Glutamatergic neuron (in vitro differentiated cells): ENCODE measurements at places on chromosomes 12 and 14. TPM values are rescaled to one million over a fixed set of nuclear protein-coding genes. Genes with fewer than 3 reads are reported as not detected.

The SOAT2 gene
- total RNA-seq: not detected

The SLC7A7 gene
- total RNA-seq: 1.7 TPM

The AICDA gene
- not detected for total RNA-seq

The LRFN5 gene
- total RNA-seq: 7.3 TPM

The P2RX2 gene
- total RNA-seq: 4.1 TPM

The RNASE3 gene
- not detected for total RNA-seq

The HCAR2 gene
- not detected for total RNA-seq

The LRRC10 gene
- not detected for total RNA-seq

The HOXC12 gene
- total RNA-seq: not detected

The B3GNT4 gene
- total RNA-seq: 1.8 TPM

The MYF5 gene
- not detected for total RNA-seq

GRCh38 chr12:71958993-71959578, 20.4 kb downstream of the TPH2 start:
- peaks cover 17% of the 10 kb centered on the region for H3K4me1 ChIP-seq
- no peaks in the 10 kb centered on the region for H3K36me3 ChIP-seq
- DNase-seq: no peak

DNA sequence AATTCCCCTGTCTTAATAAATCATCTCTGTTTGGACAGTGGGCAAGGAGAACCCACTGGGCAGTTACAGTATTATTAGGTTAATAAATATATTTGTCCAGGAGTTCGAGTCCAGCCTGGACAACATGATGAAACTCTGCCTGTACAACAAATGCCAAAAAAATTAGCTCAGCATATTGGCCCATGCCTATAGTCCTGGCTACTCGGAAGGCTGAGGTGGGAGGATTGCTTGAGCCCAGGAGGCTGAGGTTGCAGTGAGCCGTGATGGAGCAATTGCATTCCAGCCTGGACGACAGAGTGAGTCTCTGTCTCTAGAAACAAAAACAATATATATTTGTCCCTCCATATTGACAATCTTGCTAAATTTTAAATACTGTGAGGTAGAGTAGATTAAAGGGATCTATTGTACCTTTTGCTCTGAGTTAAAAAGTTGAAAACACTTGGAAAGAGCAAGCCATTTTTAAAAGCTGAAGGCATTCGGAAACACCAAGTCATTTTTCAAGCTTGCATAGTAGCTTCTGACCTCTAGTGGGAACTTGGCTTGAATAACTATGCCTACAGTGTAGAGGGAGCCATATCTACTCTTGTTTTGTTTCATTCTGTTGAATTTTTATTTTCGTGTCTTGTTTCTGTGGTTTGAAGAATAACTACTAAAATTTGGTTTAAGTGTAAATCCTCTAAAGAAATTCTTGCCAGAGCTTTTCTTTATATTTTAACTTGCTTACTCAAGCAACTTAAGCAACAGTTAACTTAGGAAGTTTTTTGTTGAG, 14.6 kb upstream of the EEA1 start:
- no peaks in the 10 kb centered on the region for H3K36me3 ChIP-seq
- no peaks in the 10 kb centered on the region for H3K4me1 ChIP-seq
- DNase-seq: no peak
- no peak overlapping the region for H3K4me3 ChIP-seq
- no peak overlapping the region for H3K27ac ChIP-seq

DNA sequence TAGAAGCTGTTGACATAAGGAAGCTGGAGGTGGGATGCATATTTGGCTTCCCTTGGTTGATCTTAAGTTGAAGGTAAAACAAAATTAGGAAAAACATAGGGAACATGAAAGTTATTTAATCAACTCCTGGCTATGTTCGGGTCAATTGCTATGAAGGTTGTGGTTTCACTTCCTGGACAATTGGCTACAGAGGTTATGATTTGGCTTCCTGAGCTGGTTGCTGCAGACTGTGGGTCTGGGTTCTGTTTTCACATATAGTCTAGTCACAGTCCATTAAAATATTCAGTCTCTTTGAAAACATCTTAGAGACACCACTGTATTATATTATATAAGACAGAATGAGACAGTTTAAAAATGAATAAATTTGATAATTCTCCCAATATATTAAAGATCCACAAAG, 895.2 kb upstream of the USP15 start:
- no peaks in the 10 kb centered on the region for H3K27me3 ChIP-seq
- no peaks in the 10 kb centered on the region for H3K36me3 ChIP-seq
- no peak overlapping the region for H3K27ac ChIP-seq
- no peak for DNase-seq
- H3K4me1 ChIP-seq: no peaks in the 10 kb centered on the region
- H3K4me3 ChIP-seq: no peak overlapping the region

- H3K4me3 ChIP-seq: peak overlapping the region; percentile 97
- H3K27me3 ChIP-seq: peaks cover 8% of the 10 kb centered on the region
- no peaks in the 10 kb centered on the region for H3K36me3 ChIP-seq
- peaks cover 13% of the 10 kb centered on the region for H3K4me1 ChIP-seq
- DNase-seq: peak; percentile 53
Observed at GRCh38 chr14:63542231-63542999, 762 bp downstream of the PPP2R5E start.

GRCh38 chr12:27537855-27538675, 14.1 kb downstream of the PPFIBP1 start:
- H3K36me3 ChIP-seq: no peaks in the 10 kb centered on the region
- no peak overlapping the region for H3K4me3 ChIP-seq
- peaks cover 15% of the 10 kb centered on the region for H3K4me1 ChIP-seq
- H3K27ac ChIP-seq: no peak overlapping the region
- H3K27me3 ChIP-seq: no peaks in the 10 kb centered on the region

DNA sequence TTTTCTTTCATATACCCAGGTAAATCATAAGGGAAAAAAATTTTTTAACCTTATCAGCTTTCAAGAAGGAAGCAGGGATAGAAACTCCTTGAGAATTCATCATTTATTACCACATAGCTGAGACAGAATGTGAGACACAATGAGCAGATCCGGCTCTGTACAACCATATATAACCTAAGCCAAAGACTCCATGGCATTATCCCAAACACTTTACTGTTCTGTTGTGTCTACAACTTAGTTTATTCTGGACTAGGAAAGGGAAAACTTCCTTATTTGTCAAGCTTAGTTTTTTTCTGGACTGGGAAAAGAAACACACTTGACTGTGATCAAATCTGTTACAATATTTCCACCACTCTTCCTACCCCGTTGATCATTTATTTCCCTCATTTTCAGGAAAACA, 38.3 kb upstream of the CATSPERB start:
- no peak for DNase-seq
- no peaks in the 10 kb centered on the region for H3K36me3 ChIP-seq
- no peak overlapping the region for H3K27ac ChIP-seq
- no peaks in the 10 kb centered on the region for H3K4me1 ChIP-seq
- H3K27me3 ChIP-seq: no peaks in the 10 kb centered on the region

DNA sequence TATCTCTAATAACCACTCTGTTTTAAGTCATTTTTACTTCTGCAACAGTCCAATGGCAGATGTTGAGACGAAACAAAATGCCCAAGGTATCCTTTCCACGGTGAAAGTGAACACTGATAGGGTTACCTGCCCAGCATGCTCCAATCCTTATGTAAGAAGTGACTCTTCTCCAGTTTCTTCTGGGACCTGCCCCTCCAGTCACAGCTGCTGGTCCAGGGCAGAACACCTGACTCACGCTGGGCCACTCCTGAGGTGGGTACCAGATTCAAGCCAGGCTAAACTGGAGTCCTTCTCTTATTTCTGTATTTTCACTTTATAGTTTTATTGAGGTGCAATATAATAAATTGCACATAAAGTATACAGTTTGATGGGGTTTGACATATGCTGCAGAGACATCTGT, 16.7 kb downstream of the NT5DC3 start:
- H3K36me3 ChIP-seq: no peaks in the 10 kb centered on the region
- no peak for DNase-seq
- peaks cover 2% of the 10 kb centered on the region for H3K4me1 ChIP-seq
- no peak overlapping the region for H3K27ac ChIP-seq

GRCh38 chr12:9943240-9943639, 11.1 kb upstream of the CLEC2A start:
- H3K27me3 ChIP-seq: no peaks in the 10 kb centered on the region
- H3K4me3 ChIP-seq: no peak overlapping the region
- H3K36me3 ChIP-seq: no peaks in the 10 kb centered on the region
- H3K27ac ChIP-seq: no peak overlapping the region
- H3K4me1 ChIP-seq: no peaks in the 10 kb centered on the region

DNA sequence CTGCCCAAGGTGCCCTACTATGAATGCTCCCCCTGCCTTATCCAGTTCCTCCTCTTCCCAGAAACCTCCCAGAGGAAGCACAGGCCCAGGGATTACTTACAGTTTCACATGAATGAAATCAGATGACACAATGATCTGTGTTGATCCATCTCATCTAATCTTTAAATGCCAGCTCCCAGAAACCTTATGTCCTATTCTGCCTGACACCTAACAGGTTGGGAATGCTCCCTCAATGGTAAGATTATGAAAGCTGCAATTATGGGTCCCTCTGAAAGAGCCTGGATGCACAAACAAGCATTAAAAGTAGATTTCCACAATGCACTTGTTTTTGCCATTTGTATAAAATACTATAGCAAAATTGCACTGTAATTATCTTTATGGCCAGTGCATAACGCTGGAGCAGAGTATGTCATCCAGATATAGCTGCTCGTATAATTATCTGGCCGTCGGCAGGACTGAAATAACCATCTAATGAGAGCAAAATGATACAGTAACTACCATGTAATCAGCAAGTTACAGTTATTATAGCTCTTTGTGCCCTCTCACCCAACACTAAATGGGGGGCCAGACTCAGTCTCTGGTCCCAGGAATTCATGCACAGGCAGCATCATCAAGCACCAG, 4.4 kb upstream of the ZBTB39 start:
- DNase-seq: no peak
- no peaks in the 10 kb centered on the region for H3K36me3 ChIP-seq
- H3K27ac ChIP-seq: no peak overlapping the region

GRCh38 chr12:126663304-126664094, 1598.3 kb downstream of the AACS start:
- DNase-seq: peak; percentile 23
- no peak overlapping the region for H3K4me3 ChIP-seq
- no peaks in the 10 kb centered on the region for H3K27me3 ChIP-seq
- no peak overlapping the region for H3K27ac ChIP-seq

- no peak overlapping the region for H3K27ac ChIP-seq
- H3K36me3 ChIP-seq: peaks cover 27% of the 10 kb centered on the region
- no peaks in the 10 kb centered on the region for H3K27me3 ChIP-seq
- no peak for DNase-seq
- H3K4me3 ChIP-seq: no peak overlapping the region
Observed at GRCh38 chr14:59060841-59061240, 127.6 kb upstream of the DAAM1 start.

DNA sequence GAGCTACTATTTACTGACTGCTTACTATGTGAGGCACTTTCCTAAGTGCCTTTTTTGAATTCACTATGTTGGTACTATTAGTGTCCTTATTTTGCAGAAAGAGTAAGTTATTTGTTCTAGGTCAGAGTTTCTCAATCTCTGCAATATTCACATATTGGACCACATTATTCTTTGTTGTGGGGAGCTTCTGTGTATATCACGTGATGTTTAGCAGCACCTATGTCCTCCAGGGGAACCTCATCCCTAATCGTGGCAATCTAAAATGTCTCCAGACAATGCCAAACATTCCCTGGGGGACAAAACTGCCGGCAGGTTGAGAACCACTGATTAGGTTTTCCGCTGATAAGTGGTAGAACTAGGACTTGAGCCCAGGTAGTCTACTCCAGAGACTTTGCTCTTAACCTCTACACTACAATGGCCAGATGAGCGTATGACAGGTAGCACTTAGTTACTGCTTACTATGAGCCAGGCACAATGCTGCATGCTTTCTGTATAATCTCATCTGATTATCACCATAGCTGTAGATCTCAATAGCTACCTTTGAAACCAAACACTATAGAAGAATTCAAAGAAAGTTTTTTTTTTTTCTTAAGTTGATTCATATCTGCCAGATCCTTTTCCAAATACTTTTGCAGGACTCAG, 38.9 kb downstream of the NELL2 start:
- H3K4me1 ChIP-seq: peaks cover 9% of the 10 kb centered on the region
- no peak for DNase-seq
- H3K4me3 ChIP-seq: no peak overlapping the region
- H3K27me3 ChIP-seq: no peaks in the 10 kb centered on the region
- H3K36me3 ChIP-seq: no peaks in the 10 kb centered on the region

DNA sequence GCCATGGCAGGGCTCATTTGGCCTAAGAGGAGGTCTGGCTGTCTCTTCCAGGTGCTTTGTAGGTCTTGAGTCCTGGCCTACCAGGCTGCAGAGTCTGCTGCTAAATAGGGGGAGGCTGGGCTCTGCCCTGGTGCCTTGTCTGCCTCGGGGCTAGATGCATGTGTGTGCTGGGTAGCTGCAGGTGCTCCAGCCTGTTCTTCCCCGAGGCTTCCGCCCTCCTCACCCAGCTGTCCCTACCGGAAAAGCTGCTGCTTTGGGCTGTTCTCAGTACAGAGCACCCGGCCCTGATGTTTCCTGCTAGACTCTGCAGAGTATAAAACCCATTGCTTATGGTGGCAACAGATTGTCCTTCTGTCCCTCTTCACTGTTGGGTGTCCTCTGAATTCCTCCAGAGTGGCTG, 37.7 kb downstream of the RAB35 start:
- no peak overlapping the region for H3K27ac ChIP-seq
- no peaks in the 10 kb centered on the region for H3K36me3 ChIP-seq
- H3K27me3 ChIP-seq: peaks cover 2% of the 10 kb centered on the region
- H3K4me3 ChIP-seq: no peak overlapping the region
- peaks cover 8% of the 10 kb centered on the region for H3K4me1 ChIP-seq
- DNase-seq: no peak
